Stomach (tissue), 19 donors: ENCODE measurements at places on chromosomes 2 and 18.

GRCh38 chr2:223669453-223670225 is 67.5 kb upstream of the SCG2 start:
- no peak for DNase-seq

DNA sequence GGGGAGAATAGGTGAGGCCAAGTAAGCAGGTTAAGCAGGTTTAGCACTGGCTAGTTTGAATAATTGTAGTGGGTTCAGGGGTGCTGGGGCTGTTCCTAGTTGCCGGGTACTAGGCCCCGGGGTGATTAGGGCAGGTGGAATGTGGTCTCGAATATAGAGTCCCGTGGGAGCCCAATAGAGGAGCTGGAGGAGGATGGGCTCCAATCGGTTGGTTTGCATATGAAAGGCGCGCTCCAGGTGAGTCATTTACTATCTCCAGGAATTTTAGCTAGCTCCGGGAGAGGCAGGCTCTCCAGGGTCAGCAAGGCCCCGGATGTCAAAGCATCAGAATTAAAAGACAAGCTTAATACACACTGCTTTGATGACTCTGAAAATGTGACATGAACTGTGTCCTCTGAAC is 304.0 kb downstream of the ZNF521 start:
- no peak for DNase-seq

GRCh38 chr2:145421841-145422240 is 901.9 kb upstream of the ZEB2 start:
- DNase-seq: no peak

- DNase-seq: no peak
These were observed 26.9 kb downstream of the UBE2E3 start for GRCh38 chr2:181007086-181007837.

- no peak for DNase-seq
These were observed 30.3 kb downstream of the TANC1 start for GRCh38 chr2:158998551-158999248.

DNA sequence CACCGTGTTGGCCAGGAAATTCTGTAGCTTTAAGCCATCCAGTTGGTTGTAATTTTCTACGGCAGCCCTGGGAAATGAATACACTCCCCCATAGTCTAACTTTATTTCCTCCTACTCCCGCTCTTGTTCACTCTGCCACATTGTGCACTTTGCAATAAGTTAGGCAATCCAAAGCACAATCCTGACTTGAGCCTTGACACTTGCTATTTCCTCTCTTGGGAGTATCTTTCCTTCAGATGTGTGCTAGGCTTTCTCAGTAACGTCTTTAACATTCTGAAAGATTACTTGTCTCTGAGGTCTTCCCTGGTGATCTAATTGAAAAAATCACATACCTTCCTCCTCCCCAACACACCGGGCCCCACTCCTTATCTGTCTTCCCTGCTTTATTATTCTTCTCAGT is 65.9 kb upstream of the RAB27B start:
- DNase-seq: no peak

DNA sequence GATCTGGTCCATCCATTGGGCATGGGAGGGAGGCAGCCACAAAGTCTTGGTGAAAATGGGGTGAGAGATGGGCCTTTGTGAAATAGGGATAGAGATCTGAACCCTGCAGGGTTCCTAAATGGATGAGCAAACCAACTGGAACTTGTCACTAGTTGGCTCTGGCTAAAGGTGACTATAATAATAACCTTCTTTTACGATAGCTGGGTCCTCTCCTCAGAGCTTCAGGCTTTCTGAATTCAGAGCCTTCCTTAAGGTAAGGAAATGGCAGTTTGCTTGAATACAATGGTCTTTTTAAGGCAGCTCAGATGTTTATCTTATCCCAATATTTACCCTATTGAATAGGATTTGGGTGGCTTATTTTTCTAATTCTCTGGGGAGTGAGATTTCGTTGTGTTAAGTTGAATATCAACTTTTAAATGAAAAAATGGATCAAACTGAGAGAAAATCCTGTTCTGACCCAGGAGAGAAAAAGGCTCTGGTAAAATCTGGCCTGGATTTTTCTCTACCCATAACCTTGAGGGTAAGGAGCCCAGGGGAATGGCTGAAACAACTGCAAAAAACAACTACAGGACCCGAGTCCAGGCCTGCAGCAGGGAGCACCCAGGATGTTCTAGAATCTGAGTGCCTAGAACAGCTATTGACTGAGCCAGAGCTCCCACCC is 61.1 kb upstream of the CXCR4 start:
- no peak for DNase-seq

DNA sequence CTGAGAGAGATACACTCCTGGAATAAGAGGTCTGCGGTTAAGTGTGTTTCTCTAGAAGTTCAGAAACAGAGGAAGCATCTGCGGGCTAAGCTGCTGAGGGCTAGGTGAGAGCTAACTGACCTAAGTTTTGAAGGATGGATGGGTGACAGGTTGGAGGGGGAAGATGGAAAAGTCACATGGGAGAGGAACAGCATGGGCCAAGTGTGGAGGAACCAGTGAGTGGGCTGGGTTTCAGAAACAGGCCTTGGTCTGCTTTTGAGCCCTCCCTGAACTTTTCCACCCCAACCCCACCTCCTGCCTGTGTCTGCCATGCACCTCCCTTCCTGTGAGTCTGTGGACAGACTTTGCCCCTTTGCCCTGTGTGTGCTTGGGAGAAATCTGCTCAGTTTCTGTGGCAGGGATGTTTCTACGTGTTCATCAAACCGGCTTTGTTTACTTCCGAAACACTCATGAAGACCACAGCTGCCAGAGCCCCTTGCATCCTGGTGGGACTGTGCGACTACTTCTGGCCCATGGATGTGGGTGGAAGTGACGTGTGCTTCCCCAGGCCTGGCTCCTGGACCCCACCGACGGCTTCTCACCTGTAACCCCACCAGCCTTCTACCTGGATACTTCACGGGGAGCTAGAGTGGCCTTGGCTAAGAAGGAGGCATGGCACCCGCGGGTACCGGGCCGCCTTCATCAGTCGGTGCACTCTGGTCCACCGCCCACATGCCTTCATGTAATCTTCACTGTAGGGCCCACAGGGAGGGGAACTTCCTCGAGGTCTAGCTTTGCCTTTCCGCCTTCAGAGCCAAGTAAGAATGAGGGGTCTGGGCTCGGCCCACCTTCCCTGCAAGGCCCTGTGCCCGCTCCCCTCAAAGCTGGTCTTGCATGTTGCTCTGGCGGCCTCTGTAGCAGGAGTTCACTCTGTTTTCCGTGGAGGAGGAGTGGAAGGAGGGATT is 1.4 kb upstream of the HPCAL1 start:
- peak; percentile 51 for DNase-seq

- no peak for DNase-seq
These were observed 300 bp upstream of the STON1 start for GRCh38 chr2:48529676-48530032.

DNA sequence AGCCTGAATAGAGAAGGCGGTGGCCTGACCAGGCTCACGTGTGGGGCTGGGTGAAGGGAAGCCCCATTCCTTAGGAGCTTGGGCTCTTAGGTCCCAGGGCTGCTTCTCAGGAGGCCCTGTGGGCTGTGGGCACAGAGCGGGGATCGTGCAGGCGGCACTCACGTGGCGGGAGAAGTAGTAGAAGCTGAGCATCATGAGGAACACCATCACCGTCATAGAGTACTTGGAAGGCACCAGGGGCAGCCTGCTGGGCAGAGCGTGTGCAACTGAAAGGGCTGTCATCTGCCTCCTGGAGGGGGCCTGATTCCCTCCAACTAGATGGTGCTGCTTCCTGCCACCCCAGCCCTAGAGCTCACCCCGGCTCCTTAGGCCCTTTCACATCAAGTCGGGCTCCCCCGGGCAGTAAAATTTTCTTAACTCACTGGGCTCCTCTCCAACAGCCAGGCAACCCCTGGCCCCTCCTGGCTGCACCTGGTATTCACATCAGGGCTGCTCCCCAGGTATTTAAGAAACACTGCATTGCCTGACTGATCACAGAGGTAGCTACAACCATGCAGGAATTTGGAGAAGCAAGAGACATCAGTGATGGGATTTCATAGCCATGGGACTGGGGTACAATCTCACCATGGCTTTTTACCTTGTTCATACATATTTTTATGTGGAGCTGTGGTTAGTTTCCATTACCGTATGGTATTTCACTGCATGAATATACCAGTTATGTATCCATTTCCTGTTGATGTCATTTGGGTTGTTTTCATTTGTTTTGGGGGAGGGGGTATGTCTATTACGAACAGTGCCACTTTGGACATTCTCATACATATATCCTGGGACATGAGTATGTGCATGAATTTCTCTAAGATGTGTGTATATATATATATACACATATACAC is 32.9 kb downstream of the CENPO start:
- DNase-seq: peak; percentile 20

DNA sequence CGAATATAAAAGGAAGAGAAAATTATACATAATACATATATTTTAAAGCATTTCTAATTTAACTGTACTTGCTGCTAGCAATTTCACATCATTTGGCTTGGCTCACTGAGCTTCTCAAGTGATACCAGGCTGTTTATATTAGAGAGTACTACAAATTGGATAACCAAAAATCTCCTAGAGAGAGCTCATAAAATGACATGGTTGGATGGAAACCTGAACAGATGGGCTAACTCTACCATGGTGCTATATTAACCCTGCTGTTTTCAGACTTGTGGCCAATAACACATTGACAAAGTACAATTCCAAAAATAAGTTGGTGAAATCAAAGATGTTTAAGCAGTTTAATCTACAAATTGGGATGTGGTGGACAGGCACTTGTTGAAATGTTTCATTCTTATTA is 364.4 kb upstream of the GCFC2 start:
- DNase-seq: no peak

DNA sequence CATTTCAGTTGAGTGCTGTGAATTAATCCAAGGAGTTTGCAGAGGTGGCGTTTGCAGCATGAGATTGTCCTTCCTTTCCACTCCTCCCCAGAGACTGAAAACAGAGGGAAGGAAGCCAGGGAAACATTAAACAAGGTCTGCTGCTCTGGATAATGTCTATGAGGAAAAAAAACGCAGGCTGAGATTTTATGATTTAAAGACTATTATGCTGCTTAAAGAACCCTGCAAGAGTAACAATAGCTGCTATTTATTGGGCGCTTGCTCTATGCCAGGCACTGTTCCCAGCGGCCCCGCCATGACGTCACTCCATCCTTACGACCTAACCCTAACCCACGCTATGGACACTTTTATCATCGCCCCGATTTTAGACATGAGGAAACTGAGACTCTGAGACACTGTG is 222.4 kb downstream of the BCL2 start:
- DNase-seq: peak; percentile 66

- DNase-seq: no peak
These were observed 36.5 kb upstream of the AFF3 start for GRCh38 chr2:100178864-100179263.

DNA sequence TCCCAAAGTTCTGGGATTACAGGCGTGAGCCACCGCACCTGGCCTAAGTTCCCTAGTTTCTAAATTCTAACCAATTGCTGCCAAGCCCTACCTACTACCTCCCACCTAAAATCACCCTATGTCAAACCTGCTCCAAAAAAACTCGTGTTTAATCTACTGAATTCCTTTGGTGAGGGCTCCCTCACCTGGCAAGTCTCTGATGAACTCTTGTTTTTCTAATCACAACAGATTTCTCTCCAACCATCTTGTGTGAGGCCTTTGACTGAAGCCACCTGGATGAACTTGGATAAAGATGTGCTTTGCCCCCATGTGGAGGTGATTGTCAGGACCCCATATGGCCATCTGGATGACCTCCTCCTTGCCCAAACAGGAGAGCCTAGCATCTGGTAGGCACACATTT is 17.4 kb upstream of the SLC35G4 start:
- no peak for DNase-seq

DNA sequence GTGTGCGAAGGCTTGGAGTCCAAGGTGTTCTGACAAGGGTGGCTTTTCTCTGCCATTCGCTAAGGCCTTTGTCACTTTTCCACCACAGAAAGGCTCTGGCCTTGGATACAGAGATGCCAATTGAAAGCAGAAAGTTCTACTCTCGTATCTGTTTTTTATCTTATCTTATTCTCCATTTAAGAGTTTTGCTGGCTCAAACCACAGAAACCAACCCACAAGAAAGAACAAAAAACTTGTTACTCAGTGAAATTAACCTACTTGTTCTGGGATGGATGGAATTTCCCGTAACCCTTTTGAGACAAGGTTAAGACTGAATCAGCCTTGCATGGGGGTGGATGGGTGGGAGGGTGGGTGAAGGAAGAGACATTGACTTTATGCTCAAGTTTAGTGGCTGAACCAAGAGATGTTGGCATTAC is 221.7 kb downstream of the CDH20 start:
- no peak for DNase-seq

- no peak for DNase-seq
These were observed 56.0 kb upstream of the ACAA2 start for GRCh38 chr18:49869354-49869753.

DNA sequence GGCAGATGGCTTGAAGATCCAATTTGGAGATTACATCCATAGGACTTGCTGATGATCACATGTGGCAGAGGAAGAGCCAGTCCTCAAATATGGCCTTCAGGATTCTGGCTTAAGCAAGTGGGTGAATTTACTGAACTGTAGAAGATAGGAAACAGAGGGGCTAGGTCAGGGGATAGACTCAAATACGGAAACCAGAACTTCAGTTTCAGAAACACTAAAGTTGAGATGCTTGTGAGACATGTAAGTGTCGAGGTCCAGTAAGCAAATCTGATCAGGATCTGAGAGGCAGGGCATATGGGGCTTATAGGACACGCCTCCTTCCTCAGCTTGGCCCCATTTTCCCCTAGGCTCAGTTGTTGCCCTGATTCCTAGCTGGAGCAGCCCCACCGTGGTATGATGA is 107.7 kb downstream of the LBH start:
- no peak for DNase-seq

DNA sequence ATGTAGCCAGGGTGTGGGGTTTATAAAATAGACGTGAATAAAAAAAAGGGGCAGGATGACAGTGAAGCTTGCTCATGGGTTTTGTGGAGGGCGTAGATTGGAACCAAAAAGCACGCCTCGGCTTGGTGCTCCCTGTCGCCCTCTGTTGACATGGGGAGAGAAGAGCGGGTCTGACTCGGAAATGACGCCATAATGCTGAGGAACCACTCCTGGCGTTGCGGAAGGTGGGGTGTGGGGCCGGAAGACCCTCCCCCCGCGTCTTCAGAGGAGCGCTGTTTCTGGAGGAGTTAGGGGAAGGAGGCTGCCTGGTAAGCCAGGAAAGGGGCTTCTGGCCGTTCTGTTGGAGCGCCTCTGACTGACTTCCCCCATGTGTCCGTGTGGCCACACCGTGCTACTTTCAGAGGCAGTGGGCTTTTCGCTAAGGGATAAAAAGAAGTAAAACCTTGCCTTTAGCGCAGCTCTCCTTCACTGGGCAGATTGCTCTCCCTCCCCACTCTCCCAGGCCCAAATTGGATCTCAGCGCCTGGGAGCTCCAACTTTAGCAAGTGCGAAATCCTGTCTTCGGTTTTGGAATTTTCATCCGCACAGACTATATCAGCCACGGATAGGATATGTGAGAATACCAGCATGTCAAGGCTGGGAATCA is 42.8 kb downstream of the PLEKHA3 start:
- DNase-seq: peak; percentile 80
